Activated CD4-positive, alpha-beta T cell treated with anti-CD3 and anti-CD28 coated beads, Interleukin-2, amount 50 U/mL, for 48 hours (primary cell): ENCODE measurements at places on chromosomes 3 and 15.

GRCh38 chr3:78257951-78258530, 1218.1 kb downstream of the ROBO2 start:
- DNase-seq, result no peak

GRCh38 chr3:45043728-45044299, 17.7 kb downstream of the CLEC3B start:
- no peak for DNase-seq

GRCh38 chr3:9508781-9509180, 44.8 kb downstream of the LHFPL4 start:
- no peak for DNase-seq

GRCh38 chr15:56973463-56973862, 55.0 kb downstream of the TCF12 start:
- DNase-seq, result no peak

DNA sequence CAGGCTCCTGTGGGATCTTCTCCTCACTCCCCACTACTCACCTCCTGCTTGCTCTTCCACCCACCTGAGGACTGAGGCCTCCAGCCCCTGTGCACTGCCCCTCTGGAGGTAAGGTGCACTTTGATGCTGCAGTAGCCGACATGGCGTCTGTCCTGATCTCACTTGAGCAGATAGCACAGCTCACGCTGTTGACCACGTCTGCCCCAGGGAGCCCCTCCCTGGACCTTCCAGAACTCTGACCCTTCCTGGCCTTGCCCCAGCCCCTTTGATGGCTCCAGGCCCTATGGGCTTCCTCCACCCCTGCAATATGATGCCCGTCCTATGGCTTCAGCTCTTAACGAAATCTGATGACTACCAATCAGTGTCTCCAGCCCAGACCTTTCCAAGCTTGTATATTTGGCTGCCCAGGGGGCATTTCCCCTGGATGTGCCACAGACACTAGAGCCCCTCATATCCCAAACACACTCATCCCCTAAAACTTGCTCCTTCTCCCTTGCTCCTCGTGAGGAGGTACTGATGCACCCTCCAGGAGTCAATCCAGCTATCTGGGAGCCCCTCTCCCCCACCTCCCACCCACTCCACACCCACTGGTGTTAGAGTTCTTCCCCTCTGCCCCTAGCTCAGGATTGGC, 27.1 kb downstream of the KY start:
- no peak for DNase-seq

DNA sequence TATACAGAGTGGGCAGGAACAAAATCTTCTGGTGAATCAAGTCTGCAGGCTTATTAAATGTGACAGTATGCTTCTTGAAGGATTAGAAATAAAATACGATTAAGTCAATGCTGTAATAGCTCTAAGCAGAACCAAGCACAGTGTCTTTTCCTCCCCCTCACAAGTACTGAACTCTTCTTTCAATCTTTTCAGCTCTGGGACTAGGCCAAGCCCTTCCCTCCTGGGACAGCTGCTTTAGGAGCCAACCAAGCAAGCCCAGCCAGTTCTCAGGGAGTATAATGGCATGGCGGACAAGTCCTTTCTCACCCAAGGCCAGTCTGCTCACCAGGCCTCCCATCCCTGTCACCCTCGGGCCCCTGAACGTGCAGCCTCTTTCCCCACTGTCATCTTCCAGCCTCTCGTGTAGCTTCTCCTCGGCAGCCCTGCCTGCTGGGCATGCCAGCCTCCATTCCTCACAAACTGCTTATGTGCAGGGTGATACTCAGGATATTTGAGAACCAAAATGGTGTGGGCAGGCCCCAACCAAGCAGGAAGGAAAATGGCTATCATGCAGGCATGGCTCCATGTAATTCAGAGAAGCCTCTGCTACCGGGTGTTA, 8.4 kb upstream of the PPP1R2 start:
- no peak for DNase-seq

GRCh38 chr3:2697589-2697988, 412.6 kb downstream of the IL5RA start:
- DNase-seq, result no peak
